ENCODE measurements at places on chromosomes 16 and 17.

- DNase-seq = no peak
Measured at GRCh38 chr16:56281249-56281805, 90.0 kb downstream of the GNAO1 start.

DNA sequence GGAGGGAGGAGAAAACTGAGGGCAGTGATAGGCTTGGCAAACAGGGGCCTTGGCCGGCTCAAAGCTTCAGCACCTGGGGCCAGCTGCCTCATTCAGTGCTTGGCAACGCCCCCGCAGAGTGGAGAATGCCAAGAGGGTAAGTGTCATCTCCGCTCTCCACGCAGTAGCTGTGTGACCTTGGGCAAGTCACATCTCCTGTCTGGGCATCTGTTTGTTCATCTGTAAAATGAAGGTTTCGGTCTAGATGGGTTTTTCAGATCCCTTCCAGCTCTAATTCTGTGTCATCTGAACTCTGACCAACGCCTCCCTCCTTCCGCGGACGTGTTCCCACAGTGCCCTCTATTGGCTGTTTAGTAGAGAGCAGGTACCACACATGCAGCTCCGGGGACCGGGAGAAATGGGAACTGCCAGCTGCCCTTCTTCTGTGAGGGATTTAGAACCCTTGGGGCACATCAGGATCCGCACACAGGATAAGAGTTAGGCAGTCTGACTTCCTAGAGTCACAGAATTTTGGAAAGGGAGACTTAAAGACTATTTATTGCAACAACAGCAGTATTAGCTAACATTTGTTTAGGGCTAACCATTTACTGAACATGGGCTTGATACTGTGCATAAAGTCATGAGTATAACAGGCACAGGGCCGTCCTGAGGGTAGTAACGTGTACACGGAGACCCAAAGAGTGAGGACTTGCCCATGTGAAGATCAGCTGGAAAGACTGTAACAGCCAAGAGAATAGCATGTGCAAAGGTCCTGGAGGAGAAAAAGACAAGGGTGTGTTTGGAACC is 26.8 kb downstream of the GP2 start:
- DNase-seq = peak; percentile 31

- DNase-seq = no peak
Measured at GRCh38 chr17:33050611-33051140, 59.0 kb downstream of the SPACA3 start.

- no peak for DNase-seq
Measured at GRCh38 chr17:39624313-39624712, 2.4 kb upstream of the PPP1R1B start.

DNA sequence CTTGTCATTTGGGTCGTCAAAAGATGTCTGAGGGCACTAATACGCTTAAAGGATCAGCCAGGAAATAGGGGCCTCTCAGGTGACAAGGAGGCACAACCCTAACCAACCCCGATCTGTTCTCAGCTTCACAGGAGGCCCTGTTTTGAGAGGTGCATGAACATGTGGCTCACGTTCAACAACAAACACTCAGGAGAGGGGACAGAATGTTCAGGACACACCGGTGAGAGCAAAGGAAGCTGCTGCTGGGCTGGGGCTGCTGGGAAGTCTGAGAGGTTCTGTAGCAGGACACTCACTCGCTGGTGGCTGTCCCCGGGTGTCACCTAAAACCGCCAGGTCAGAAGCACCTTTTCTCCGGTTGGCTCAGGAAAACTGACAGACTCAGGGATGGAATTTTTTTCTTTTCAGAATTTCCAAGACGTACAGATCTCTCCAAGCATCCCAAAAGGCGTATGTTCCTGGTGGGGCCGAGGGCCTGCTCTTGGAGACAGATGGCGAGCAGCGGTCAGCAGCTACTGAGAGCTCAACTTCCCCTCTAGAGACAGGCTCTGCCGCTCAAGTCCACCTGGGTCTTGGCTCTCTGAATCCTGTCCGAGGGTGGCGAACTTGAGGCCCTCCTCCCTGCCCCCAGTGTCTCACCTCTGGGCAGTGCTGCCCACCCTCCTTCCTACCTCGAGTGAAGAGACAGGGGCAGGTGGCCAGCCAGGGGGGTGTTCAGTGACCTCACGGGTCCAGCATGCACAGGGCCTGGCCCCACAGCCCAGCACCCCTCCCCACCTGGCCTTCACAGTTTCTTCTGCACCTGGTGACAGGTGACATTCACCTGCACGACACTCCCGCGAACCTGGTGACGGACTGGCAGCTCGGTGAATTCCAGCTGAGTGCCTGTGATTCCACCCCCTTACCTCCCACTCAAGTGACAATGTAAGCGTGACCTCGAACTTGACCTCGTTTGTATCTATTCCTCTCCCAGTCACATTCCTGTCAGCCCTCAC is 22.9 kb downstream of the CLUH start:
- no peak for DNase-seq

DNA sequence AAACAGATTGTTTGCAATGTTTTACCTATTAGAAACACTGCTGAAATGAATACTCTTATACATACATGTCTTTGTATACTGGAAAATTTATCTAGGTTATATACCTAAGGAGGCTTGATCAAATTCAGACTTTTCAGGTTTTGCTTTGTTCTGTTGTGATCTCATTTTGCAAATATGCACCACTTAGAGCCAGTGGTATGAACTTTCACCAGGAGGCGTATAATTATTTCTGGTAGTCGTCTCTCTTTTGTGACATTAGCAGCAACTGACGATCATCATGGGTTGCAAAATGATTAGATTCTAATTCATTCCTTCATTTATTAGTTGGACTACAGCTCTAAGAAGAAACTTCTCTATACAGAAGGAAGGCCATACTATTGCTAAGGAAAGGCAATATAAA is 26.9 kb downstream of the AP1G1 start:
- DNase-seq = no peak

- DNase-seq = no peak
Measured at GRCh38 chr17:20141198-20141972, 132.2 kb downstream of the SPECC1 start.

DNA sequence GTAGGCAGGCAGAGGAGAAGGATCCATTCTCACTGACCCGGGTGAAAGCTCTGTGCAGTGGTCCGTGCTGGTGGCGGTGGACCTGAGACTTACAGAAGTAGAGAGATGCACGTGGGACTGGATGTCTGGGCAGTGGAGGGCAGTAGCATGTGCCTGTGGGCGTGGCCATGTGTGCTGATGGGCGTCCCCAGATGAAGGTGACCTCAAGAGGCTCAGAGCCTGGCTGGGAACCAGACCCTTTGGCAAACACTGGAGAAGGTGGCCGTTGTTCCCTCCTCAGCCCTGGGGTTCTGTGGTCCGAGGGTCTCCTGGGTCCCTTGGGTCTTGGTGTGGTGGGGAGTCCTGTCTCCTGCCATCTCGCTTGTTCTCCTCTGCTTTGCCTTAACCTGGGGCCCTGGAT is 15.6 kb downstream of the WSCD1 start:
- DNase-seq = no peak

DNA sequence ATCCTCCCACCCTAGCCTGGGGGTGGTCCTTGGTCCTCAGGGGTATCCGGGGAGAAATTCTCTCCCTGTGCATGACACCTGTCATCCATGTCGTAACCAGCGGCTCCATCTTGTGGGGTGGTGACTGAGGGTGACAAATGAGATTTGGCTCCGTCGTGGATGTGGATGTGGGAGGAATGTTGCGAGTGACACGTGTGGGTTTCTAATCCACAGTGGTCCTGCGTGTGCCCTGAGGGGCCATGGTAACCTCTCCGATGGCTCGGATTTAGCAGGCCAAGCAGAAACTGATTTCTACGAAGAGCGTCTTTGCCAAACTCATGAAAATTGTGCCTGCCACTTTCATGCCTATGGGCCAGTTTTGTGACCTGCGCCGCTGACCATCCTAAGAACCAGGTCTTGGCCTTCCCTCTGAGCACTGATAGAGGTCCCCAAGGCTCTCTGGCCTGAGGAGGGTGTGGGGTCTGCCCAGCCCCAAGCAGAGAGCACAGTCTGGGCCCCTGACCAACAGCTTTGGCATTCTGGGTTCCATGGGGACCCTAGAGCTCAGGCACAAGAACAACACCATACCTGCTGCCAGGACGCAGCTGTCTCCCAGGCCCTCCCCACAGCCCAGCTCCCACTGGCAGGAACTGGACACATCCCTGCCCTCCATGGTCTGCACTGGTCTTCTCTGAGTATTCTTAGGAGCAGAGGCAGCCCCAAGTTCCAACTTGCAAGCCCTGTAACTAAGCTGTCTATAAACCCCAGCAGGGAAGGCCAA is 79.0 kb downstream of the AMFR start:
- no peak for DNase-seq

GRCh38 chr17:40514013-40514875 is 12.8 kb upstream of the TNS4 start:
- no peak for DNase-seq

GRCh38 chr16:4158143-4159093 is 42.2 kb upstream of the ADCY9 start:
- no peak for DNase-seq

DNA sequence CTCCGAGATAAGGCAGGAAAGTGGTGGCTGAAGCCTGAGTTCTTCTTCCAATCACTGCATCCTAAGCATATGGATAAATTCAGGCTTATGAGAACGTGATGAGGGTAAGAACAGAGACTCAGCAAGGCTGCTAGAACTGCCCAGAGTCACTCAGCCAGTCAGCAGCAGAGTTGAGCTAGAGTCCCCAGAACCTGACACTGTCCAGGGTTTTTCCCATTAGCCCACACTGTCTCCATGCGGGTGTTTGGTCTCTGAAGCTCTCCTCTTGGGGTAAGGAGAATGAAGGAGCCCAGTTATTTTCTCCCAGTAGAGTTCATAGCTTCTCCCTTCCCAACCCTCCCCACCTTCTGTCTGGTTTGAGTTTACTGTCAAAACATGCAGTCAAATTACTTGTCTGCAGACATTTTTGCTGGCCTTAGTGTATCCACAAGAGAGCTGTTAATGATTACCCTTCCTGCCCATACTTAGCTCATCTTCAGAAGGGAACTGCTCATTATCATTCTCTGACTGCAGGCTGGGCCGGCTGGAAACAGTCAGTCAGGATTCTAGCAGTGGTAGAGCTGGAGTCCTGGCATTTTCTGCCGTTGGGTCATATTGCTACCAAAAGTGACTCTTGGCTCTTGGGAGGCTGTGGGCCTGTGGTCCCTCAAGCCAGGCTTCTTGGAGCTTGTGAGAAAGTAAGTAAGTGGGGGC is 460.0 kb downstream of the HS3ST3B1 start:
- DNase-seq = no peak

DNA sequence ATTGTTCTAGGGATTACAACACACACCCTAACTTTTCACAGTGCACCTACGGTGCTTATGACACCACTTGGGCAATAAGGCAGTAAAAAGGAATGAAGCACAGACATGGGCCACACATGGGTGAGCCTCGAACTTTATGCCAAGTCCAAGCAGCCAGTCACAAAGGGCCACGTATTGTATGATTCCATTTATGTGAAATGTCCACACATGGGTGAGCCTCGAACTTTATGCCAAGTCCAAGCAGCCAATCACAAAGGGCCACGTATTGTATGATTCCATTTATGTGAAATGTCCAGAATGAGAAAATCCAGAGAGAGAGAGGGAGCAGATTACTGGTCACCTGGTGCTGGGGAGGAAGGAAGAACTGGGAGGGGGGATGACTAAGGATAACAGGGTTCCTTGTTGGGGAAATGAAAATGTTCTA is 22.2 kb downstream of the RMI2 start:
- DNase-seq = no peak

GRCh38 chr17:72640415-72641165 is 451.9 kb downstream of the SLC39A11 start:
- no peak for DNase-seq

GRCh38 chr17:14745541-14745940 is 444.7 kb downstream of the HS3ST3B1 start:
- DNase-seq = no peak

DNA sequence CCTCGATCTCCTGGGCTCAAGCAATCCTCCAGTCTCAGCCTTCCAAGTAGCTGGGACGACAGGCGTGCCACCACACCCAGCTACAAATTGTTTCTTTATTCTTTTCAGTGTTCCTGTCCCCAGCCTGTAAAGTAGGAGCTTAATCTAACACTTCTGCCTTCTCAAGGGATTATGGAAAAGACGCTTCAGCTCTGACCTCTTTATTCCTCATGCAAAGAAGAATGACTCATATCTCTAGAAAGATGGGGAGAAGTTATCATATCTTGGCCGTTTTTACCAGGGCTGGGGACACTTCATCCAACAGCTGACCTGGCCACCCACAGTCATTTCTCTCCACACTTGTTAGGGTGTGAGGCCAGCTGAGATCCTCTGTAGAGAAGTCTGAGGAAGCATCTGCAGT is 172.6 kb downstream of the HAPSTR1 start:
- DNase-seq = no peak

GRCh38 chr16:49776085-49776595 is 79.8 kb downstream of the ZNF423 start:
- no peak for DNase-seq

DNA sequence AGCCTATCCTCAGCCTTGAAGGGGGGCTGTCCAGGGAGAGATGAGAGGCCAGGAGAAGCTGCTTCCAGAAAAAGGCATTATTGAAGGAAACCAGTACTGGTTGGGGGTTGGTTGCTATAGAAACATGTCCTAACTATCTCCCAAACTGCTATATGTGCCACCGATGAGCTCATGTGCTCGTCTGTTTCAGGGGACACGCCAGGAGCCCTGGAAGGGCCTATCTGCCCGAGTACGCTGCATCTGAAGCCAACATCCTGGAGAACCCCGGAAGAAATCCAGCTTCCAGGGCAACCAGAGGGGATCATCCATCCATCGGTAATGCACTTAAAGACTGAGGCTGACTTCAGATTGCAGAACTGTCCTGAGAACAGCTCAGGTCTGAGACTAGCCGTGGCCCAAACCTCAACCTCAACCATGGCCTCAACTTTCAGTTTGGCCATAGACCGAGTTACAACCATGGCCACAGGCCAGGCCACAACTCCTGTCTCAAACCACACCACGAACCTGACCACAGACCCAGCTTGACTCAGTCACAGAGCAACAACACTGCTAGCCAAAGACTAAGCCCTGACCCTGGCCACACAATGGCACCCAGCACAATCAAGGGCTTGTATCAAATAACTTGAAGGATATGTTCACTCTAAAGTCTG is 10.2 kb downstream of the PITPNM3 start:
- no peak for DNase-seq

- no peak for DNase-seq
Measured at GRCh38 chr16:2824626-2825025, 5.5 kb upstream of the ZG16B start.

DNA sequence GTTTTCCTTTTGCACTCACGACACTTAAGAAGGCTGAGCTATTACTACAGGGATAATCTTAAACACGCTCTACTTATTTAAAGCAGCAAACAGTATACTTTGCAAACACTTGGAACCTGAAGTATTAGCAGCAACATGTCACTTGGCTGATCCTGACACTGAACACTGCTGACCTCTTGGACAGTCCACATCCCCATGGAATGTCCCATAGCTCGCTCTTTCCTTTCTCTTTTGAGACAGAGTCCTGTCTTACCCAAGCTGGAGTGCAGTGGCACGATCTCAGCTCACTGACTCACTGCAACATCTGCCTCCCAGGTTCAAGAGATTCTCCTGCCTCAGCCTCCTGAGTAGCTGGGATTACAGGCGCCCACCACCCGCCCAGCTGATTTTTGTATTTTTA is 26.4 kb downstream of the SMYD4 start:
- no peak for DNase-seq
